ENCODE measurements at places on chromosomes 12 and 14. TPM values are rescaled to one million over a fixed set of nuclear protein-coding genes. Genes with fewer than 3 reads are reported as not detected.

The SPRING1 gene
- 46.3 TPM for total RNA-seq

The DAD1 gene
- 381 TPM for total RNA-seq

The COX8C gene
- not detected for total RNA-seq

The KCNC2 gene
- total RNA-seq = not detected

The P2RX2 gene
- 0.17 TPM for total RNA-seq

The DIO2 gene
- not detected for total RNA-seq

The KRT75 gene
- total RNA-seq = 0.43 TPM

The ALG10 gene
- 13.9 TPM for total RNA-seq

The TMEM253 gene
- not detected for total RNA-seq

The DTX3 gene
- total RNA-seq = 21.9 TPM

The SERPINA10 gene
- total RNA-seq = not detected

The IGF1 gene
- total RNA-seq = not detected

The CYP27B1 gene
- total RNA-seq = 0.18 TPM

The SYT1 gene
- not detected for total RNA-seq

The CCDC63 gene
- not detected for total RNA-seq

The MYO1H gene
- total RNA-seq = not detected

The TNFAIP2 gene
- total RNA-seq = 4.5 TPM

The FGD6 gene
- total RNA-seq = 3.9 TPM

The PLCZ1 gene
- not detected for total RNA-seq

The DEGS2 gene
- 0.95 TPM for total RNA-seq

The GARIN6 gene
- not detected for total RNA-seq

The FOXG1 gene
- total RNA-seq = not detected

The BICDL1 gene
- 13.5 TPM for total RNA-seq

The SLC25A21 gene
- total RNA-seq = 8.2 TPM

The TMEM132D gene
- total RNA-seq = not detected

The SLC4A8 gene
- 1.4 TPM for total RNA-seq

The ARID2 gene
- total RNA-seq = 17.5 TPM

The CIROP gene
- not detected for total RNA-seq

The TAS2R31 gene
- total RNA-seq = 0.14 TPM

The TRPV4 gene
- not detected for total RNA-seq

The TAS2R46 gene
- not detected for total RNA-seq

The AICDA gene
- total RNA-seq = not detected
